ENCODE measurements at places on chromosomes 11 and 22.

DNA sequence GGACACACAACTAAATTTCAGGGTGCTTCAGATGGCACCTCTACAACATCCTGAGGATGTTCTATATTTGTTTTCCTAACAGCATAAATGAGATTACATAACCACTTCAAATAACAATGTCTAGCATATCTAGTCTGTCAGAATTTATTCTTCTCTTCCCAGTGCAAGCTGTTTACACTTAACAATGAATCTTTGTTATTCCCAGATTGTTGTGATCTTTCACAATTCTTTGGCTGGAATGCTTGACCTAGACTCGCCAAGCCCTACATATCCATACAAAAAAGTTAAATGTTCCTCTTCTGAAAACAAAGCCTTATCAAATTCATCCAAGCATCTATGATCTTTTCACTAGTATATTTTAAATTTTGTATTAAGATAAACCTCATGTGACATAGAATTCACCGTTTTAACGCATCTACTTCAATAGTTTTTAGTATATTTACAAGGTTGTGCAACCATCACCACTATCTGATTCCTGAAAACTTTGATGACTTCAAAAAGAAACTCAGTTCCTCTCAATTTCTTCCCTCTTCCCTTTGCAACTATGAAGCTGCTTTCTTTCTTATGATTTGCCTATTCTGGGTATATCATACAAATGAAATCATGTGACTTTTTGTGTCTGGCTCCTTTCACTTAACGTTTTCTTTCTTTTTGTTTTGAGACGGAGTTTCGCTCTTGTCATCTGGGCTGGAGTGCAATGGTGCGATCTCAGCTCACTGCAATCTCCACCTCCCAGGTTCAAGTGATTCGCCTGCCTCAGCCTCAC, 61.7 kb upstream of the CHRNA10 start:
- DNase-seq: no peak

DNA sequence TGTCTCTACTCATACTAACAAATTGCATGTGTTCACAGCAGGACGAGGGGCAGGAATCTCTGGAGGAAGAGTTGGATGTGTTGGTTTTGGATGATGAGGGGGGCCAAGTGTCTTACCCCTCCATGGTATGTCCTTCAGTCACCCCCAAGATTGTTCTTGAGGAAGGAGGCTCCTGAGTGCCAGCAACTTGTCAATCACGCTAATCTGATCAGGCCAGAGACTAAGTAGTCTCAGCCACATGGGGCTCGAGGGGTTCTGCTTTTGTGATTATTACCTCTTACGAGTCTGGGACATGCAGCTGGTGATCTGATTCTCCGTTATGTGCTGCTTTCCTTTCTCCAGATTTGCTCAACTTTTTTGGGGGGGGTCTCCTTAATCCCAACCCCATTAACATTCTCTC, 54.3 kb downstream of the CTNND1 start:
- DNase-seq: no peak

DNA sequence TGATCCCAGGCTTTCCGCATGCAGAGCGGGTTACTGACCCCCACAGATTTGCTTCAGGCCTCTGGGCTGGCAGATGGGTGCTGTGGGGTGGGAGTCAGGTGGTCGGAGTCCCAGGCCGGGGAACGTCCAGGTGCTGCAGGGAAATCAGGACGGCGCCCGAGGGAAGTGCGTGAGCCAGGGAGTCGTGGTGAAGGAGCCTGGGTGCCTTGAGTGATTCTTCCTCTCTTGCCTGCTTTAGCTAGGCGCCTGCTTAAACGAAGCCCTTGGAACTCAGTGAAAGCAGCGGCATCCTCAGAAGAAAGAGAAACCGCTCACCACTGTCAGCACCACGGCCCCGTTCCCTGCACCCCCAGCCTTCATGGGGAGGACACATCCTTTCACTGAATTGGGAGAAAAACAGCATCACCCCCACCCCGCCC, 455.6 kb downstream of the BRD1 start:
- DNase-seq: no peak

DNA sequence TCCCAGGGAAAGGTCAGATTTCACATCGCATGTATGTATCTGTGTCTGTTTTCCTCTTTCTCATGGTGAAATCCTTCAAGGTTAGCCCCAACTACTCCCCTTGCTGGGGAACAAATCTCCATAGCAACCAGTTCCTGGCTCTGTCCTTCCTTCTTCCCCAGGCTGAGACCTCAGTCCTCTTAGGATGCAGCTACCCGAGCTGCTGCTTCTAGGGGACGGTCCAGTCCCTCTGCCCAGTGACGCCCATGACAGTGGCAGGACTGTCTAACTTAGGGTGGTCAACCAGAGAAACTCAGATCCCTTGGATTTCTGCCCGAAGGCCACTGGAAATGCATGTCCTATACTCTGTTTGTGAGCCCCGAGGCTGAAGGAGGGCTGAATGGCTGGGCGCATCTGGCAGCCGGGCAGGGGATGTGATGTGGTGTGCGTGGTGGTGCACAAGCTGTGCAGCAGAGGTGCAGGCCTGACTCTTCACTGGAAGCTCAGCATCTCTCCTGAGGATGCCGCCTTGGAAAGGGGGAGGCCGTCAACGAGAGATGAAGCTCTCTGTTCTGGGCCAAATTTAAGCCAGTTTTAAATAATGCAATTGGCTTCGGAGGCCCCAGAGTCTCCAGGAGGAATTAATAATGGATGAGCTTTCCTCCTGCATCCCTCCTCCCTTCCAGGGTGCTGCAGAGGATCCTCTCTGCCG, 118.7 kb upstream of the B3GAT1 start:
- no peak for DNase-seq

DNA sequence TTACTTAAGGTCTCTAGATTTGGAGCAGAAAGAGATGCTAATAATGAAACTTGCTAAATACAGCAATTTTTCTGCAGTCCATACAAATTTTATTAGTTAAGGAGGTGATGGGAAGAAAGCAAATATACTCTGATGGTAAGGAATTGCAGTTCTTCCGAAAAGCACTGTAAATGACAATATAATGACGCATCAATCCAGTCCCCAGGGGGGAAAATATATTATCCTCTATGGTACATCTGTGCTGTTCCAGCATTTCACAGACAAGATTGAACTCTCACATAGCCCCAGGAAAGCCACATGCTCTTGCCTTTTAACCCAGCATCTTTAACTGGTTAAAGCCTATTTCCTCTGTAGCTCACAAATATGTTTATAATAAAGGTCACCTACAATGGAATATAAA, 416.6 kb upstream of the CCDC90B start:
- DNase-seq: no peak

DNA sequence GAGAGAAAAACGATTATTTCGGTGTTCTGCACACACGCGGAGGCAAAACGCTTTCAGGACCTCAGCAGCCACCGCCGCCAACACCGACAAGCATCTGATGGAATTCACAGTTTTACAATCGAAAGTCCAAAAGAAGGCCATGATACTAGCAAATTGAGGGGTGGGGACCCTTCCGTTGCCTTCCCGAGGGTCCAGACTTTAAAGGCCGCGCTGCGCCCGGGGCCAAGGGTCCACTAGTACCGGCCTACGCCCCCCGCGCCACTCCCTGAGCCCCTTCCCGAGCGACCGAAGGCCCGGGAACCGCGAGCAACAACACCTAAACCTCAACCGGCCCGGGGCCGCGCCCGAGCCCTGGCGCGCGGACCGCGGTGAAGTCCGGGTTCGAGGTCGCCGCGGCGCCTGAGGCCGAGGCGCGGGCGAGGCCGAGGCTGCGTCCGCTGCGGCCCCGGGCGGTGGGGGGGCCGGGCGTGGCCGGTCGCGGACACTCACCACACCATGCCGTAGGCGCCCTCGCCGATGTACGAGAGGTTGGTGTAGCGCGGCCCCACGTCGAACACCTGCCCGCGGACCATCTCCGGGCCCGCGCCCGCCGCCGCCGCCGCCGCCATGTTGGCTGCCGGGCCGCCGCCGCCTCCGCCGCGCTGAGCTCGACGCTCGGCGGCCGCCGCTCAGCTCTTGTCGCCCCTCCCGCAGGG, 465 bp downstream of the MAPK1 start:
- peak; percentile 20 for DNase-seq

DNA sequence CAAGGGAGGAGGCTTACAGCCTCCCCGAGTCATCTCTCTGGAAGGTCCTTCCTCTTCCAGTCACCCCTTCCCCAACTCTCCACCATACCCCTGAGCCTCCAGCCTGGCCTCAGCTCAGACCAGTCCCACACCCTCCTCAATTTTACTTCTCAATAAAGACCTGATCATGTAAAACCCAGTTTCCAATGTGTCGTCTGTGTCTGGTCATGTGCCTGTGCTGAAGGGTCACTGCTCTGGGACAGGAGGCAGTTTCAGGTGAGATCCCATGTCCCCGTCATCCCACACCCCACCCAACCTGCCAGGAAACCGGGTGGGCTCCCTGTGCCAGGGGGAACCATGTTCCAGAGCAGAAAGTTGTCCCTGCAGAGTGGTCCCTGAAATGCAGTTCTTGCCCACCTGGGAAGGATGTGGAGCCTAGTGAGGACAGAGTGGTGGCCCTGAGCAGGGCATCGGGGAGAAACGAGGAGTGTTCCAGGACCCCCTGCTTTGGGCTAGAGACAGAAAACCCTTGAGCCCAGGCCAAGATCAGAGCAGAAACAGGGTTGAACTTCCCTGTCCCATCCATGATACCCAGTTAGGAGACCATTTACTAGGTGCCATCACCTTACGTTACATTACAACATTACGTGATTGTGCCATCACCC, 19.4 kb downstream of the IGLL5 start:
- no peak for DNase-seq

GRCh38 chr22:30867746-30868662, 100.6 kb downstream of the MORC2 start:
- DNase-seq: no peak
